ENCODE measurements at places on chromosomes 4 and X.
A peak's percentile ranks its signal among the peaks of the same experiment; 100 is the strongest.

- no peak for DNase-seq
These were observed 124.1 kb upstream of the TBL1X start for GRCh38 chrX:9340598-9341290.

GRCh38 chr4:140344621-140345020 lies 28.8 kb upstream of the SCOC start:
- DNase-seq: no peak

DNA sequence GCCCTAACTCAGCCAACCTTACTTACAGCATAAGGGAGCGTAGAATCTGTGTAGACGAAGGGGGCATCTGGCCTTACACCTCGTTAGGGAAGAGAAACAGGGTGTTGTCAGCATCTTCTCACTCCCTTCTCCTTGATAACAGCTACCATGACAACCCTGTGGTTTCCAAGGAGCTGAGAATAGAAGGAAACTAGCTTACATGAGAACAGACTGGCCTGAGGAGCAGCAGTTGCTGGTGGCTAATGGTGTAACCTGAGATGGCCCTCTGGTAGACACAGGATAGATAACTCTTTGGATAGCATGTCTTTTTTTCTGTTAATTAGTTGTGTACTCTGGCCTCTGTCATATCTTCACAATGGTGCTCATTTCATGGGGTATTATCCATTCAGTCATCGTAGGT lies 14.6 kb downstream of the PLP1 start:
- DNase-seq: no peak

GRCh38 chr4:53508446-53508845 lies 82.8 kb downstream of the LNX1 start:
- no peak for DNase-seq

- DNase-seq: no peak
These were observed 59.7 kb downstream of the NEIL3 start for GRCh38 chr4:177369372-177369771.

GRCh38 chrX:77293331-77293995 lies 153.7 kb upstream of the FGF16 start:
- DNase-seq: no peak

- no peak for DNase-seq
These were observed 1408.0 kb downstream of the RAPGEF2 start for GRCh38 chr4:160510928-160511327.

GRCh38 chrX:22039541-22039940 lies 7.4 kb downstream of the PHEX start:
- no peak for DNase-seq

DNA sequence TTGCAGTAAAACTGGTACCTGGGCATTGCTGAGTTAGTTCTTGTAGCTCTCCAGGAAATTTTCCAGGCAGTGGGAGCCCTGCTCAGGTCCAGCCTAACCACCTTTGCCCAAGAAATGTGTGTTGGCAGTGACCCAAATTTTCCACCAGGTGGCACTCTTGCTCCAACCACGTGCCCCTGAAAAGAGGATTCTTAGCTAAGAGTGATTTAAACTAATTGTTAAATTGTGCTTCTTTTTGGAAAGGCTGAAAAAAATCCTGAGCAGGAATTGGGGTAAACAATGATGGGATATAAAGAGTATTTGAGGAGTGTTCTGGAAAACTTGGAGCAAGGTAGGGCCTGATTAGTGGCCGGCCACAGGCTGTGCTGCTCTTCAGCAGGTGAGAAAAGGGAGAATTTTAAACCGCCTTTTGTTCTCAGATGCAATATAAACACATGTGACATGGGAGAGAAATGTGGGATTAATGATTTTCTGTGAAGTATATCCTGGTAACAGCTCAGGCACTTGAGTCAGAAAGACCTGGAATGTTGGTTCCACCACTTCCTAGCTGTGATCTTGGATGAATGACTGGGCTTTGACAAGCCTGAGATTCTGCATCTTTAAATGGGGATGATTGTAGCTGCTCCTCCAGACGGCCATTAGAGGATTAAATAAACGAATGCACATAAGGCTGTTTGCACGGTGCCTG lies 219.6 kb downstream of the PTTG2 start:
- peak; percentile 30 for DNase-seq
